ENCODE measurements at places on chromosomes 6 and 20.

DNA sequence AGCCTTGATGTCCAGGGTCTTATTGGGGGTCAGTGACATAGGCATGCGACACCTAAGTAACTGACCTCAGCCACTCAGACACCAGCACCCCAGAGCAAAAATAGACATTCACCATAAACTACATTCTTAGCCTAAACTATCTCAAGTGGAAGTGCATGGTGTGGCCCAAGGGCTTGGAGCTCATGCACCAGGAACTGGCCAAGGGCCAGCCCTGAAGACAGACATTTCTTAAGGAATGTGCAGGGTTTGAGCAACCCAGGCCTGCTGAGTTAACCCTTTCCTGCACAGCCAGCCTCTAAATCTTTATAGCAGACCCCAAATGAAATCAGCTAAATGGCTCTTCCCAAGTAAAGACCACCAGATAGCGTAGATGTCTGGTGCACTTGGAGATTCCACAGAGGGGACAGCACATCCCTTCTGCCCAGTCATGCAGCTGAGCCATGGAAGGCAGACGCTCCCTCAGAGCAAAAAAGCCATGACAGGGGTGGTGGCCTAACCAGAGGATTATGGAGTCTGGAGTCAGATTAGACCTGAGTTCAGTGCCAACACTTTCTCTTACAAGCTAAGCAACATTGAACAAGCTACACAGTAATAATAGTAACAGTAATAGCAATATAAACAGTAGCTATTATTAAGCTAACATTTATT, 222.6 kb downstream of the ZMYND8 start:
- no peak for DNase-seq

- DNase-seq: no peak
These were observed 41.9 kb upstream of the TAB2 start for GRCh38 chr6:149275621-149276020.

- no peak for DNase-seq
These were observed 462.9 kb downstream of the ADGRB3 start for GRCh38 chr6:69097948-69098347.

- DNase-seq: no peak
These were observed 22.2 kb downstream of the EIF2S2 start for GRCh38 chr20:34089655-34090345.

GRCh38 chr6:88105741-88106340, 58.2 kb downstream of the SPACA1 start:
- DNase-seq: no peak

DNA sequence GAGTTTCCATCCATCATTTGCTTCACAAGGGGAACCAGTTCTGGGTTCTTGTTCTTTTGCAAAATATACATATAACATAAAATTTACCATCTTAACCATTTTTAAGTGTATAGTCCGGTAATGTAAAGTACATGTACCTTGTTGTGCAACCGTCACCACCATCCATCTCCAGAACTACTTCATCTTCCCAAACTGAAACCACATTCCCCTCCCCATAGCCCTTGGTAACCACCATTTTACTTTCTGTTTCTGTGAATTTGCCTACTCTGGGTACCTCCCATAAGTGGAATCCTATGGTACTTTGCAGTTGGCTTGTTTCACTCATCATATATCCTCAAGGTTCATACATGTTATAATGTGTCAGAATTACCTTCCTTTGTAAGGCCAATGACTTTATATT, 70.3 kb upstream of the DSP start:
- DNase-seq: no peak

DNA sequence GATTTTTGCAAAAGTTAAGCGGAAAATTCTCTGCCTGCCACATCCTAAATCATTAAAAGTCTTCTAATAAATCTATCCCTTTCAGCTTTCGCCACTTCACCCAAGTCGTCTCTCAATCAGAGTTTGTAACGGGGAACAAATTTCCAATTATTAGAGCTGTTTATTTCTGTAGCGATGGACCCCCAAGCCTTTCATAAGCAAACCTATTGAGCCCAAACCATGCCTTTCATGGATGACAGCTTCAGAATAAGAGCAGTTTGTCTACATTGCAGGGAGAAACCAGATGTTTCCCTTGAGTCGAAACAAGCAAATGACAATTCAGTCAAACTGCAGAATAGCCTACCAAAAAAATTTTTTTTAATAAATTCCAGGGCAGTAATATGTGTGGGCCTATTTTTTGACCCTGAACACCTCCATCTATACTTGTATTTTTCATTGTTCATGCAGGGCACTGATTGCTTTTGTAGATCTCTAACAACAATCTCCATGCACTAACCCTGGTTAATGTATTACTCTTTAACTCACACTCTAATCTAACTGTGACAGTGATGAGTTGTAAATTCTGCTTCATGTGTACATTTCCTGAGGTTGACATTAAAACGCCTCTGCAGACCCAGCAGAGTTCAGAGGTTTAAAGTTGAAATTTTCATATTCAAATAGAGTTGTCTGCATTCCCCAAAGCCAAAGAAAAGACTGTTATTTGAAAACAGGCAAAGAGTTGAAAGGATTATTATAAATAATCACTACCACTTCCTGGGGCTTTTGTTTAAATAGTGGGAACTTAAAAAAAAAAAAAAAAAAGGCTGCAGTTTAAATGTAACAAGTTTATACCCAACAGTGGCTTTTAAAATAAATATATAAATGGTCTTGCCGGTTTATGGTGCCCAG, 64.5 kb downstream of the ATP9A start:
- DNase-seq: no peak

GRCh38 chr20:45038745-45039474, 62.0 kb downstream of the KCNS1 start:
- DNase-seq: no peak

DNA sequence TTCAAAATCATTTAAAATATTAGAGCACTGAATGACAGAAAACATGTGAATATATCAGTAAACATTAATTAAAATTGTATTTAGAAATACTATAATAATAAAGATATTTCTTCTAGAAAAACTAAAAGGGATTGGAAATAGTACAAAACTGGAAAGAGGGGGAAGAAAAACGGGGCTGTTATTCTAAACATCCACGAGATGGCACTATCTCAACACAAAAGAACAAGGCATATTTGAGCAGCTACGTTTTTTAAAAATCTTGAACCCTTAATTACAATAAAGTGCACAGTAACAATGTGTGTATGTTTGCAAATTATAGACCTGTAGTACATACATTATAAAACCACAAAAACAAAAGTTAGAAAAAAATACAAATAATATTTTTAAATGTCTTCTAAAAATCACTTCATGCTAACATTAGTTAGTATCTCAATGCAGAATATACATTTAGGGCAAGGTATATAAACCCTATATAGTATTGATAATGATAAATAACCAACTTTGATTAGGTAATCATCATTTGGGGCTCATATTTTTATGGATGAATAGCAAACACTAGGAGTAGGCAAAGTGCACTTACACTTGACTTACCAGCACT, 42.5 kb upstream of the PNISR start:
- DNase-seq: no peak

GRCh38 chr20:43306837-43307236, 117.1 kb upstream of the PTPRT start:
- no peak for DNase-seq

DNA sequence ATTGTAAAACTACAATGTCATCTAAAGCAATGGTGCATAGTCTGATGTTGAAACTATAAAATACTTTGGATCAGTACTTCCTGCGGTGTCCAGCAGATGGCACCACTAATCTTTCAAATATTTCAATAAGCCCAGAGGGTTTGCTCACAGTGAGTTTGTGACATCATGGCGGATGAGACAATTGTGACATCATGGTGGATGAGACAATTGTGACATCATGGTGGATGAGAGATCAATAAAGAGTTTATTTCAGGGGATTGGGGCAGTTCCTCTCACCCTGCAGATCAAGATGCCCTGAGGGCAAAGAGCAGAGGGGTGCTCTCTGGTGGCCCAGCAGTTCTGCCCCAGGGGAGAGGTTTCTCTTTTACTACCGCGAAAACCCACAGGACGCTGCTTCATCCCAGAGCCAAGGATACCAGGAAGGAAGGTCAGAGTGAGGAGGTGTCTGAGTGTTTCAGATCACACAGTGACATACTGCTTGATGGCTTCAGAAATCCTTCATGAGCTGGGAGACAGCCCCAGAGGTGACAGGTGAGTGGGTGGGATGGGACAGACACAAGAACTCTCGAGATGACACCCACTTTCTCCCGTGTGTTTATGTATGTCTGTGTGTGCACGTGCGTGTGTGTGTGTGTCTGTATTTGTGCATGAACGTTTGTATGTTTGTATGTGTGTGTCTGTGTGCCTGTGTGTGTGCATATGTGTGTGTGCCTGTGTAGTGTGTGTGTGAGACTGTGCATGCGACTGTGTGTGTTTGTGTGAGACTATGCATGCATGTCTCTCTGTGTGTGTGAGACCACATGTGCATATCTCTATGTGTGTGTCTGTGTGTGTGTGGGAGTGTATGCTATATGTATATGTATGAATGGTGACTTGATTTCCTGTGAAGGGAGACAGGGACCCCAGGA, 7.3 kb upstream of the ULBP2 start:
- DNase-seq: peak; percentile 57

DNA sequence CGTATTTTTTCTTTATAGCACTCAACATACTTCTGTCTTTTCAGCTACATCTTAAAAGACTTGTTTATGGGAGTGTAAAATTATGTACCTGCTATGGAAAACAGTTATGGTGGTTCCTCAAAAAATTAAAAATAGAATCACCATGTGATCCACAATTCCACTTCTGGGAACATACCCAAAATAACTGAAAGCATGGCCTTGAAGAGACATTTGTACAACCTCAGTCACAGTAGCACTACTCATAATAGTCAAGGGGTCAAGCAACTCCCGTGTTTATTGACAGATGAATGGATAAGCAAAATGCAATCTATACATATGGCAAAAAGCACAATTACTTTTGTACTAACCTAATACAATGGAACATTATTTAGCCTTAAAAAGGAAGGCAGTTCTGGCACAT, 74.5 kb downstream of the METTL24 start:
- DNase-seq: no peak

GRCh38 chr20:3728354-3728753, 4.1 kb upstream of the HSPA12B start:
- no peak for DNase-seq

GRCh38 chr6:90907931-90908655, 321.2 kb upstream of the MAP3K7 start:
- DNase-seq: no peak

- DNase-seq: no peak
These were observed 25.9 kb downstream of the PYGB start for GRCh38 chr20:25273541-25274358.

- DNase-seq: no peak
These were observed 9.2 kb upstream of the RGS17 start for GRCh38 chr6:153140299-153140698.

DNA sequence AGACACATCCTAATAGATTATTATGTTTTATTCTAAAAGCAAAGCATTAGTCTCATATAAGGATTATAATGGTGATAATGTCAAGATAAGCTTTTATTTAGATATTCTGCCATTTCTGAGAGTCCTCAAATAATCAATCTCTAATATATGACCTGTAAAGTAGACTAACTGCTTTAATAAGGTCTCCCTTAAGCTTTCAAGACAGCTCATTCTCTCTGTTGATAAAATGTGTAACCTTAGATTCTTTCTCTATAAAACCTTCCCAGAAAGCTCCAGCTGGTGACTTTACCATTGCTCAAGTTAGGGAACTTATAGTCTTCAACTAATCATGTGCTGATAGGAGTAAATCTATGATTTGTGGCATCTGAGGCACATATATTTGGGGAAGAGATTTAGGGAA, 457.8 kb downstream of the MEI4 start:
- DNase-seq: no peak

DNA sequence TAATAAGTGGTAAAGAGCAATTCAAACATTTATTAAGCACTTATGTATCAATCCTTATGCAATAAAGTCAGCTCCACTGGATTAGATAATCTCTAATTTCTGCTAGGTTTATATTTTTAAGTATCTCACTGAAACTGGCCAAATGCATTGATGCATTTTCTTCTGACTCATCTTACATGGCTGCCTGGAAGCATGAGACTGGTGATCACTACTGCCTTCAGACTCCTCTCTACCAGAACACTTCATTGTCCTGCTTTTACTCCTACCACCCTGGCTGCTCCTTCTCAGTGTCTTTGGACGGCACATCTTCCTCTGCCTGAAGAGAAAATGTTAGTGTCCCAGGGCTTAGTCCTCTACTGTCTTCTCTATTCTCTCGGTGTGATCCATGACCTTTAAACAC, 7.4 kb downstream of the CEP85L start:
- no peak for DNase-seq

- no peak for DNase-seq
These were observed 576 bp upstream of the RRP36 start for GRCh38 chr6:43020847-43021246.

DNA sequence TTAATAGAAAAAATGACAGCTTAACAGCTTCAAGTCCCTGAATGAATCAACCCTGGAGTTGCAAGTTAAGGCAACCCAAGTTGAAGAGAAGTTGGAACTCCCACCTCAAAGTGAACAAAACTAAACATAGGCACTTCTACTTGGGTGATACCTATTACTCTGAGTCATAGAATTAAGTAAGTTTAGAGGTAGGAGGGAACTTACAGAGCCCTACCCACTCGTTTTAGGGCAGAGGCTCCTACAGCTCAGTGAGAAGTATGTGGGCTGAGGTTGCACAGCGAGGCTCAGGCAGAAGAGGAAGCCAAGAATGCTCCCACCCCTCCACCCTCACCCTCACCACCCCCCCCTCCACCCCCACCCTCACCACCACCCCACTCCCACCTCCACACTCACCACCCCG, 42.2 kb downstream of the NFATC2 start:
- peak; percentile 76 for DNase-seq

GRCh38 chr6:163583558-163583957, 169.0 kb downstream of the QKI start:
- no peak for DNase-seq

- no peak for DNase-seq
These were observed 111.2 kb upstream of the PTPRT start for GRCh38 chr20:43300901-43301300.
